Fibroblast of pulmonary artery (primary cell): ENCODE measurements at places on chromosomes 16 and 17.
A peak's percentile ranks its signal among the peaks of the same experiment; 100 is the strongest.

DNA sequence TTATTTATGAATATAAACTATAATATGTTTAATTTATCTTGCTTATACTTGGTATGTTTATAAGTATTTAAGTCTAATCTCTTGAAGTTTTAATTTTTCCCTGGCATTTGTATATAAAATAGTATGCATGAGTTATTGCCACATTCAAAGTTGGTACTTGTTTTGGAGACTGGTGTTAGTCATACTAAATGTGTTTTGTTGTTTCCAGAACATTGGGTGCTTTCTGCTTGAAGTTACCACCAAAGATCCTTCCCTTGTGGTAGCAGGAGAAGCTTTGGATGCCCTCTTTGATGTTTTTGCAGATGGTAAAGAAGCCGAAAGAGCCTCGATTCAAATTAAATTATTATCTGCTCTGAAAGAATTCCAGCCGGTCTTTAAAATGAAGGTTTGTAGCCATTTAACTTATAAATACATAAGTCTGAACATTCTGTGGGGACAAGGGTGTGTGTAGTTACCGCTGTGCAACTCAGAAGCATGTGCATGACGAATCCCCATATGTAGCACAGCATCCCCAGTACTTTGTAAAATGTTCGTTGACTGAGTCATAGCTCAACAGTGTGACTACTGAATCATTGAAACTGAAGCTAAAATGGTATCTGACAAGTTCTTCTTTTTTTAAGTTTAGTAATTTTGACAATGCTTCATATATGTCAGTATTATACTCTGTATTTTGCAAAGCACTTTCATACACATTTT, 36.4 kb downstream of the HEATR3 start:
- peak; percentile 21 for DNase-seq

- peak; percentile 7 for DNase-seq
Observed at GRCh38 chr17:76160896-76161528, 20.0 kb upstream of the FOXJ1 start.

DNA sequence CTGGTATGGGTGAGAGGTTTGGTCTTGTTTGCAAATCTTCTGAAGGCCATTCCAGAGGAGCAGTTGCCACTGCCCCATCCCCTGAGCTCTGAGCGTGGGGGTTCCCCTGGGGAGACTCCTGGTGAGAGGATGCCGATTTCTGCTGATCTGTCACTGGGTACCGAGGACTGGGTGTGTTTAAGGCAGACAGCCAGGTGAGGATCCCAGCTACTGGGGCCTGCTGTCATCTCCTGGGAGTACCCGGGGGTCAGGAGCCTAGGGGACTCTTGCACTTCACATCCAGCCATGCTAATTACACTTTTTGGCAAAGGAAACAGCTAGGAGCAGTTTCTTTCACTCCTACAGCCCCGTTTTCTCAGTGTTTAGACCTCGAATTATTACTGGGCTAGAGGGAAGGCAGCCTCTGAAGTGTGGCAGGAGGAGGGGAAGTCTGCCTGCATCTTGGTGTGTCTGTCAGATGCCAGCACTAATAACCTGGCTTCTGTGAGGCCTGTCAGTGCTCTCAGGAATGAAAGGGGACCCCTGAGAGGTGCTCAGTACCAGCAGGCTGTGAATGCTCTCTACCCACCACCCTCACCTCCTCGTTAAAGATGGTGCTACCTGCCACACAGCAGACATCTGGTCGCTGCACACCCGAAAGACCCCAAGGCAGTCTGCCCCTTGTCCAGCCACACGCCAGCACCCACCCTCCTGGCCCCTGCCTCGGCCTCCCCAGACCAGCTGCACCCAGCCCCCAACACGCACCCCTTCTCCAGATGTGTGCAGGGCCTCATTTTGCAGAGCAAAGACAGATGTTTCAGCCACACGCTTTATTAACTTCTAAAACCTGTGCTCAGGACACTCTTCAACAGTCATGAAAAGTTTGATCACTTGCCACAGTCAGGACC, 43.2 kb downstream of the SNX20 start:
- no peak for DNase-seq

DNA sequence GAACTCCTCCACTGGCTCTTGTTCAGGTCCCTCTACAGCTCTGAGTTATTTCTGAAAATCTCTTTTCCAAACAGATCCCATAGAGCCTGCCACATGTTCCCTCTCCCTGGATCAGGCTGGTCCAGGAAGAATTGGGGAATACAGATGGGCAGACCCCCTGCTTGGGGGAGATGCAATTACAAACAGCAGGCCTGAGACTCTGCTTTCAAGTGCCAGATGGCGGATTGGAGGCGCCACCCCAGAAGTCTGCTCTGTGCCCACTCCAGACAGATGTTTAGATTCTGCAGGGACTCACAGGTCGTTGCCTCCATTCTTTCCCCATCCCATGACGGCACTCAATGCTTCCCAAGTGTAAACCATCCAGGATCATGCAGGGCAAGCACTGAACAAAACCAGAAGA, 316.6 kb downstream of the SLC39A11 start:
- no peak for DNase-seq

DNA sequence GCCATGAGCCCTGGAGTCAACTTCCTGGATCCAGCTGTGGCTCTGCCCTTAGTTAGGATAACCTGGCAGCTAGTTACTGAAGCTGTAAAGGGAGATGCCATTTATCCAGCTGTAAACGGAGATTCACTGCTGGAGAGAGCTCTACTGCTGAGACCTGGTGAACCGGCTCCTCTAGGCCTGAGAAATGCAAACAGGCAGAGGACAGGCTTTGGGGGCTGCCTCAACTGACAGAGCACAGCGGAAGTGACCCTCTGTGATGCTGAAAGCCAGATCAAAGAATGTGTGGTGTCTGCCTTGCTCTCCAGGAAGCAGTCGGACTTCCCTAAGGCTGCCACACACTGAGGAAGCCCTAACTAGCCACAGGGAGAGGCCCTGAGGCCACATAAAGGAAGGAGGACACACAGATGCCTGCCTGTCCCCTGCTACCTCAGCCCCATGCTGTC, 21.9 kb upstream of the GPRC5C start:
- DNase-seq = no peak

DNA sequence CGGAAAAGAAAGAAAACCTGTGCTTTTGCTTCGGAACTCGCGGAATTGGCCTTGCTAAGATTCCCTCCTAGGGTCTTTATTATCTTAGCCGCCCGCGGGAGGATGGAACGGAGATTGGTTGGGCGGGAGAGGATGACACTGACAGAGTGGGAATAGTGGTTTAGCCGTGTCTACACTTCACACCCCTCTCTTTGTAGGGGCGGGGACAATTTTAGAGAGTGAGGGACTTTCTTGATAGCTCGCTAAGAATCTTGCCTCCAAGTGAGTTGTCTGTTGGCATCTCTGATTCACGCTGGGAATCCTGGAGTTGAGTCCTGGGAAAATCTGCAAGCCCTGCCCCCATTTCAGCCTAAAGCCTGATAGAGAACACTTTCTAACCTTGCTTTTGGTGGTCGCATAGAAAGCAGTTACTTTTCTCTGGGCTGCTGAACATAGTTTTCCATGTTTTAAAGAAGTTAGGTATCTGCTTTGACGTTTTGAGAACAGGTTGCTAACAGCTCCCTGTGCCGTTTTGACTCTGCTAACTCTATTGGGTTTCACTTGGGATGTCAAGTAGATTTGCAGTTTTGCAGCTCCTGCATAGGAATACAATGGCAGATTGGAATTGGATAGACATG, 697 bp downstream of the NOL11 start:
- peak; percentile 21 for DNase-seq

- no peak for DNase-seq
Observed at GRCh38 chr17:39104657-39105056, 46.8 kb downstream of the PLXDC1 start.

DNA sequence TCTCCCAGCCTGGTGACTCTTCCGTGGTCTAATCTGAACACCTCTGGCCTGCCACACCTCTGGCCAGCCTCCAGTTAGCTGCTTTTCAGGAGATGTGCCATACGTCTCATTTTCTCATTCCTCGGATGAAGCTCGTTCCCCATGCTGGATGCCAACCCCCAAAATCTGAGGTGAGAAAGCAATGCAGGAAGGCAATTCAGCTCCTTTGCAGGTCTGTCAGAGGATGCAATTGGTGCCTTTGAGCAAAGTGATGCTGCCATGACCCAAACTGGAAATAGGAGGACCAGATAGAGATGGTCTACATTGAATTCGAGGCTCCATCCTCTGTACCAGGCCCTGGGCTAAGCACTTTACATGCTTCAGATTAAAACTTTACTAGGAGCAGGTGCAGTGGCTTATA, 11.0 kb upstream of the CUEDC1 start:
- no peak for DNase-seq

DNA sequence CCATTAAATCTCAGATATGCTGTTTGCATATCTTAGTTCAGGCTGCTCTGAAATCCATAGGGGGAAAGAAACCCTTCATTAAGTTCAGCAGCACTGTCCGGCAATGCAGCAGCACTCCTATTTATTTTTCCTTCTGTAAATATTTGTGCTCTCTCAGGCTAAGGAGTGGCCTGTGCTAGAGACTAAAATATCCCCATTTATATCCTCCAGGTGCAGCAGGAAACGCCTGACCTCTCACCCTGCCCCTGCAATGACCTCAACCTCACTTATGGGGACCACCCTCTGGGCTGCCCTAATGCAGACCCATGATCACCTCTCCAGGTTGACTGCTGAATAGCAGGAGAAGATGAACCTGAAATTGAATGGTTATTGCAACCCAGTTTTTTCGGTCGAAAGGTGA, 165.0 kb upstream of the ELAC2 start:
- no peak for DNase-seq

DNA sequence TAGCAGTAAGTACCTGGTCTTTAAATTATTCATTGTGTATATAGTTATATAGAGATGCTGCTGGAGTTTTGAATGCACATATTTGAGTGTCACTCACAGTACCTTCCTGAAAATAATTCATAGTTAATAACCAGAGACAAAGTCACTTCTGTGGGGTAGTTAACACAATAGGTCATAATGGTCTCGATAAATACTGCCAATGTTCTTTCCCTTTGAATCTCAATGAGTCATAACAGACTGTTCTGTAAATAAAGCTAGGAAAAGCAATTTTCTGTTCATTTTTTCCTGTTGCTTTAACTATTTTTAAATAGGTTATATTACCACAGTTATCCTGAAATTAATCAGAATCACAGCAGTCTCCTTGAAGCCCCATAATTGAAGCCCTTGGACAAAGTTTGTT, 87.2 kb downstream of the MAP2K4 start:
- peak; percentile 30 for DNase-seq

DNA sequence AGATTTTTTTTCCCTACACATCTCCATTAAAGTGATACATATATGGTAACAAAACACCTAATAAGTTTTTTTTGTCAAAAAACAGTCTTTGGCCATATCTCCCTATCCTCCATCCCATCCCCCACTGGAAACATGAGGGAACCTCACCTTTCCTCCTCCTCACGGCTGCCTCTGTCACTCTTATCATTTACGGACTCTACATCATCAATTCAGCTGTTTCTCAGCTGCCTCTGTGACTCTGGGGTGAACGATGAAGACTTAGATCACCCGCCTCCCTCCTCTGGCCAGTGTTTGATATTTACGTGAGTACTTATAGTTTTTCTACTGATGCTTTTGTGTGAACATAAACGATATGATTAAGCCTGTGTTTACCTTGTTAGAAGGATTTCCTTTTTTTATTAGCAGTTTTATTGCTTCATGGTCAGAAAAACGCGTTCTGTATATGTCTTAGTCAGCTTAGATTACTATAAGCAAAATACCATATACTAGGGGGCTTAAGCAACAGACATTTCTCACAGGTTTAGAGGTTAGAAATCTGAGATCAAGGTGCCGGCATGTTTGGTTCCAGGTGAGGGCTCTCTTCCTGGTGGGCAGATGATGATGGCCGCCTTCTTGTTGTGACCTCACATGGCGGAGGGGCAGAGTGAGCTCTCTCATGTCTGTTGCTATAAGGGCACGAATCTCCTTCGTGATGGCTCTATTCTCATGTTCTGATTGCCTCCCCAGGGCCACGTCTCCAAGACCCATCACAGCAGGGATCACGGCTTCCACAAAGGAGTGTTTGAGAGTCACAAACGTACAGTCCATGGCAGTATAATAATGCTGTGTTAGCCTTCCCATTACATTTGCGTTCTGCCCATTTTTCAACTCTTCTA, 32.1 kb downstream of the DNAH17 start:
- DNase-seq = no peak

DNA sequence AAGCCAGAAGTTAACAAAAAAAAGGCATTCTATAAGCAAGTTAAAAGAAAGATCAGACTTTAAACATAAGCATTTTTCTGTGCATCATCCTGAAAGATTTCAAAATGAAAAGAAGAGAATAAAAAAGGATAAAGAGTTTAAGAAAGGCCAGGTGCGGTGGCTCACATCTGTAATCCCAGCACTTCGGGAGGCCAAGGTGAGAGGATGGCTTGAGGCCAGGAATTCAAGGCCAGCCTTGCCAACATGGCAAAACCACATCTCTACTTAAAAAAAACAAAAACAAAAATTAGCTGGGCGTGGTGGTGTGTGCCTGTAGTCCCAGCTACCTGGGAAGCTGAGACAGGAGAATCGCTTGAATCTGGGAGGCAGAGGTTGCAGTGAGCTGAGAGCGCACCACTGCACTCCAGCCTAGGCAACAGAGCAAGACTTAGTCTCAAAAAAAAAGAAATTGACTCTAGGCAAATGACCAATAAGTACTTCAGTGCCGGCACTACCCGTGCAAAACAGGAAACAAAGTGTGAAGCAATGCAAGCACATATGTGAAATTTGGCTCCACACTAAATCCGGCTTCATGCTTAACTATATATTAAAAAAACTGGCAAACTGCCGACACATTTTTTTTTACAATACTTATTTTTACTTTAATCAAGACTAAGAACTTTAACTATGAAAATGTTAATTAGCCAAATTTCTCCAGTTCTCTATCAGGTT, 83.2 kb upstream of the C17orf78 start:
- peak; percentile 85 for DNase-seq

- DNase-seq = no peak
Observed at GRCh38 chr17:22272363-22273146, 580.2 kb downstream of the KCNJ18 start.

DNA sequence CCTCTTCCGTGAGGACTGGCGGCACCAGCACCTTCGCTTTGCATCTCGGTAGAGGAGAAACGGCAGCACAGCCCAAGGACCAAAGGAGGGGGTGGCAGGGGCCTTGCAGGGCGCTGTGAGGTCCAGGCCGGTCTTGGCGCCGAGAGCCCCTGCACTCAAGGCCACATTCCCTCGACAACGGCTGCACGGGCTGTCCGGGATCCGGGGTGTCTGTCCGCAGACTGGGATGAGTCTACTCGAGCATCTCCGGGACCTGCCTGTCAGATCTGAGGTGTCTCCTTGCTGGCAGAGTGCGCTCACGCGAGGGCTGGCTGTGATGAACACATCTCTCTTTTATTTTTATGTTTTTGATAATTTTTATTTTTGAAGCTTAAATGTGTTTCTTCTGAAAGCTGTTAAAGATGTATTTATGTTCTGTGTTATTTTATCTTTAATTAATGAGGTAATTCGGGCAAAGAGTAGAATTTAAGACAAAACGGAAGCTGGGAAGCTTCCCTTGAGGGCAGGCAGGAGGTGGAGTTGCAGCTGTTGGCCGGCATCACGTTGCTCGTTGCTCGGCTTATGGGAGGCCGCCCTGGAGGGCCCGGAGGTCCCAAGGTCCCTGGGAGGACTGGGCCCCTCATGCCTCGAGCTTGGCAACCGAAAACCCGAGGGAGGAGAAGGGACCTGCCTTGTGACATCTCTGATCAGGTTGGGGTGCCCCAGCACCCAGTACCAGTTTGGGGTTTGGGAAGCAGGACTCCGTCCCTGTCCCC, 4.3 kb downstream of the SOX8 start:
- no peak for DNase-seq
